ENCODE measurements at places on chromosomes 12 and 14. TPM values are rescaled to one million over a fixed set of nuclear protein-coding genes. Genes with fewer than 3 reads are reported as not detected.

Gene GNB3
- total RNA-seq = 5.8 TPM

DNA sequence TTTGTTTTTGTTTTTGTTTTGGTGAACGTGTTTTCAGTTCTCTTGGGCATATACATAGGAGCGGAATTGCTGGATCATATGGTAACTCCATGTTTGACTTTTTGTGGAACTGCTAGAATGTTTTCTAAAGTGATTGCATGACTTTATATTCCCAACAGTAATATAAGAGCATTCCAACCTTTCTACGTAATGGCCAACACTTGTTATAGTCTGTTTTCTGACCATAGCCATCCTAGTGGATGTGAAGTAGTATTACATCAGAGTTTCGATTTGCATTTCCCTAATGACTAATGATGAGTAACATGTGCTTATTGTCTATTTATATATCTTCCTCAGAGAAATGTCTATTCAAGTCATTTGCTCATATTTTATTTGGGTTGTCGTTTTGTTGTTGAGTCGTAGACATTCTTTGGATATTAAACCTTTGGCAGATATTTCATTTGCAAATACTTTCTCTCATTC lies 268.7 kb downstream of the AEBP2 start:
- no peak for DNase-seq

Gene RPL10L
- total RNA-seq = not detected

DNA sequence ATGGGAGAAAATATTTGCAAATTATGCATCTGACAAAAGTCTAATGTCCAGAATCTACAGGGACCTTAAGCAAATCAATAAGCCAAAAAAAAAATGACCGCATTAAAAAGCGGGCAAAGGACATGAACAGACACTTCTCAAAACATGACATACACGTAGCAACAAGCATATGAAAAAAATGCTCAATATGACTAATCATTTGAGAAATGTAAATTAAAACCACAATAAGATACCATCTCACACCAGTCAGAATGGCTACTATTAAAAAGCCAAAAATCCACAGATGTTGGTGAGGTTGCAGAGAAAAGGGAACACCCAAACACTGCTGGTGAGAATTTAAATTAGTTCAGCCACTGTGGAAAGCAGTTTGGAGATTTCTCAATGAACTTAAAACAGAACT lies 16.1 kb downstream of the PAWR start:
- no peak for DNase-seq

GRCh38 chr14:45377166-45377565 lies 124.2 kb upstream of the MIS18BP1 start:
- peak; percentile 4 for DNase-seq

Gene TAS2R42
- not detected for total RNA-seq

DNA sequence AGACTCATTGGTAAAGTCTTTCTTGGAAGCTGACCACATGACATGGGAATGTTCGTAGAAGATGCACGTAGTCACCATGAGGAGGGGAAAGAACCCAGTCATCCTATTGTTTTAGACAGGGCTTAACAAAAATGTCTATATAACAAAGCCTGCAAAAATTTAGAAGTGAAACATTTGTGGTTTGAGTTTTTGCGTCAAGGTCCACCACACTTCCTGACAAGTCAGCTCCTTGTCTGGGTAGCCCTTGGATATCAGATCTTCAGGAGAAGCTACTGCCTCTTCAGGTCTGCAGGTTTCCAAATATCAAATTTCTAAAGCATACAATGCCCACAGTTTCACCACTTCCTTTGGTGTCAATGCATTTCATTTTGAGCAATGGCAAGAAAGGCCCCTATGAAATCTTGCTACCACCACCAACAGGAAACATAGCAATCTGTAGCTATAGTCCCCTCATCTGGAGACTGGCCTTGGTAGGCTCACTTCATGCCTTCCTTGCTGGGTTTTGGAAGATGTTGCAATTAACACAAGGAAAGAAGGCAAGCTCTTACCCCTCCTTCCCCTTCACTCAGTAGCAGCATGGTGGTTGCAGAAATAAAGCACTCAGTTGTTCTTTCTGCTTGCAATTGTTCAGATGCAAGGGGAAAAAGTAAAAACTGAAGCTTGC lies 235.2 kb downstream of the PCNX1 start:
- DNase-seq = no peak

Gene ZFHX2
- 0.31 TPM for total RNA-seq

- DNase-seq = no peak
Measured at GRCh38 chr12:49129332-49130150, 1.7 kb downstream of the TUBA1B start.

- peak; percentile 9 for DNase-seq
Measured at GRCh38 chr12:41606468-41607445, 418.6 kb downstream of the PDZRN4 start.

DNA sequence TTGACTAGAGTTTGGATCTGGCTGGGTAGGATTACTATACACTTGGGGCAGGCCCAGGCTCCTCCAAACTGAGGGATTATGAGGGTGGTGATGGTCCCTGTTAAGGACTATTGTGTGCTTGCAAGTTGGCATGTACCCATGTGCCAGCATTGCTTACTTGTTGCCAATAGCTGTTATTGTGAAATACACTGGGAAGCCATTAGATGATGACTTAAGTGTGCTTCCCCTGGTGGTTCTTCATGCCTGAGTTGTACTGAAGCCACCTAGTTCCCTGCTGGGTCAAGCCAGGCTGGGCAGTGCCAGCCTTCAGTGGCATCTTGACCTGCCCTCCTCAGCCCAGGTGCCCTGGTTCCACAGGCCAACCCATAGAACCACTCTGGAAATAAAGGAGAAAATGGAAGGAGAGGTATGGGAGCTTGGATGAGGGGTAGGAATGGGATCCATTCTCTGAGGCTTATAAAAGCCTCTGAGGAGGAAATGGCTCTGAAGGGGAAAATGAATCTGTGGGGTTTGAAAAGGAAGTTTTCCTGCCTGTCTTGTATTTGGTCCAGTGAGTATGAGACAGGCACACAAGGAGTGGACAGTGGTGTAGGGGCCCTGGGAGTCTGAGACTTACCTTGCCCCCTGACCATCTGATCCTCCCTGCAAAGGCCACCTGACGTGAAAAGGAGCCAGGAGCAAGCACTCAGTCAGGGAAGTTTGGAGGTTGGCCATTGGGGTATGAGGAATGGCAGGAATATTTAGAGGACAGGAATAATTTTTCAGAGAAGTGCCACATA lies 724 bp downstream of the LTB4R start:
- no peak for DNase-seq

- peak; percentile 55 for DNase-seq
Measured at GRCh38 chr12:132413931-132414588, 75.9 kb upstream of the FBRSL1 start.

DNA sequence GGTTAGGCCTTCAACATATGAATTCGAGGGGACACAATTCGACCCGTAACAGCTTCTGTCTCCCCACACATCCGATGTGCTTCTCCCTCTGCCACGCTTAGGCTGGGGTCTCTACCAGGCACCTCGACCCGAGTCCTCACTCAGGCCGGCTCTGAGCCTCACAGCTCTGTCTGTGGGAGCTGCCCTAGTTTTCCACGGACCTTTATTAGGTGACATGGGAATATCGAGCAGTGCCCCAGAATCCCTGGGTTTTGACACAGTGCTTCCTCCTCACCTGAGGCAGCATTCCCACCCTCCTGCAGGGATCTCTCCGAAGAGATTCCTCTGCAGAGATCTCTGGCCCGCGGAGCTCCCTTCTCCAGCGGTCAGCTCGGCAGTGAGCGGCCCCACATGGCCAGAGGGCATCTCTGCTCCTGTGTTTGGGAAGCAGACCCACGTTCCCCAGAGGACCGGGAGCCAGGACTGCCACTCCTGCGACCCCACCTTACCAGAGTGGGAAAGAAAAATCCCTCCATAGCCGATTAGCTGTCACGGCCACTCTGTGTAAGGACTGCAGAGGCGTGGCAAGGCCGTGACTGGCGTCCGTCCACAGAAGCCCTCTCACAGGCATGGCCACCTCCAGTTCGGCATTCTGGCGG lies 21.2 kb downstream of the ZBTB42 start:
- DNase-seq = no peak

Gene CALM1
- total RNA-seq = 236 TPM

DNA sequence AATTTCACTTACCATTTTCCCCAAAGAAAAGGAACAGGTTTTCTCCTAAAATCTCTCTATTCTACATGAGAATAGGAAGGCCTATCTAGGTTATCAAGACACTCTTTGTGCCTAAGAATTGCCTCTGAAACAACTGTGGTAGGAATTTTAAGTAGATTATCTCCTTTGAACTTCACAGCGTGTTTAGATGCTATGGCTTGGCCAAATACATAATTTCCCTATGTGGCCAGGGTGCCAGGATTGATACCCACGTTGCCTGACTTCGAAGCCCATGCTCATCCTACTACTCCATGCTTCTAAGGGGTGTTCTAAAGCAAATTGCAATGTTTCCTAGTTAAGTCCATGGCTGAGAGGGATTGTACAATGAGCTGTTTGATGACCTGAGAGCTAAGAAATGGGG lies 241.5 kb upstream of the FBXO33 start:
- DNase-seq = no peak

DNA sequence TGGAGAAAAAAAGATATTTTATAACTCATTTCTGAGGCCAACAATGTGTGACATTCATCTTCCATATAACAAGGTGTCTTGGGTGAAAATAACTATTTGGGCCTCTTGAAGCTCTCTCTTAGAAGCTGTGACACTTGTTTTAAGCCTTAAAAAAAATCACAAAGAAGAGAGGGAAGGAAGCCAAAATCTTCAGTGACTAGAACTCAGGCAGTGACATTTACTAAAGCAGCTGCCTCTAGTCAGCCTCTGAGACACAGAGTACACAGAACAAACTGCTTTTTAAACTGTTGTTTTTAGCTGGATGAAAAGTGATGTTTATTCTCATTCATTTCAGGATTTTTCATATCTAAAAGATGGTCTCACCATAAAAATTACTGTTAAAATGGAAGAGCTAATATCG lies 793.6 kb downstream of the GALC start:
- peak; percentile 31 for DNase-seq

GRCh38 chr14:38079886-38080285 lies 127.8 kb upstream of the SSTR1 start:
- DNase-seq = no peak

DNA sequence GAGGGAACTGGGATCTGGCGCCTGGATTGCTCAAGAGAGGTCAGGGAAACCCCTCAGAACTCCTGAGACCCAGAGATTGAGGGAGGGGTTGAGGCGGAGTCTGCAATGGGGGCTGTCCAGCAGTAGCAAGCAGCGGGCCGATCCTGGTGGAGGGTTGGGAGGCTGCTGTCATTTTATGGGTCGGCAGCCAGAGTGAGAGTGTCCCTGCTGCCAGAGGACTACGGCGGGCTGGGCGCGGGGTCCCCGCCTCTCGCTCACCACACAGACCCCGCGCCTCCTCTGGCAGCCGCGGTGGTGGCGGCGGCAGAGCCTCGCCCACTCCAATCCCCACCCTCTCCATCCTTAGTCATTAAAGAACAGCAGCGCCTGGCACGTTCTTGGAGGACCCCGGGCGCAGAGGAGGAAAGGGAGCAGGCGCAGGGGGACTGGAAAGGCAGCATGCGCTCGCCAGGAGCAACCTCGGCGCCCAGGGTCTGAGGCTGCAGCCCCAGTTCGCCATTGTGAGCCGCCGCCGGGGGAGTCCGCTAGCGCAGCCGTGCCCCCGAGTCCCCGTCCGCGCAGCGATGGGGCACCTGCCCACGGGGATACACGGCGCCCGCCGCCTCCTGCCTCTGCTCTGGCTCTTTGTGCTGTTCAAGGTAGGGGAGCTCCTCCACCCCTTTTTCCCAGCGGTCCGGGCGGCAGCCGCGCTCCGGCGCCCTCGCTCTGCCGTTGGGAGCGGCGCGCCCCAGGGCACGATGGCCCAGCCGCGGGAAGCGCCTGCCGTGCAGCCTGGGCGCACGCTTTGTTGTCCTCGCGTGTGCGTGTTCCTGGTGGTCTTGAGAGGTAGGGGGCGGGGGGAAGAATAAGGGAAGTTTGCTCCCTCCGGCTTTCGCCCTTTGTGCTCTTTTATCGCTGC lies at the start of gene PTPRO:
Gene PTPRO, plus strand, starts transcription at position 345 of the 898 bp plus-strand sequence.
- DNase-seq = peak; percentile 17

Gene PLBD1
- 16.9 TPM for total RNA-seq

Gene CD9
- 298 TPM for total RNA-seq

GRCh38 chr14:104150136-104151025 lies 12.0 kb downstream of the KIF26A start:
- peak; percentile 82 for DNase-seq

GRCh38 chr14:101241807-101242278 lies 319.5 kb upstream of the DIO3 start:
- no peak for DNase-seq

Gene ERP27
- 1.9 TPM for total RNA-seq

GRCh38 chr12:117328556-117329100 lies 32.8 kb downstream of the NOS1 start:
- DNase-seq = no peak

Gene DENND5B
- total RNA-seq = 42.0 TPM

Gene SPATS2
- 28.7 TPM for total RNA-seq

Gene LAG3
- not detected for total RNA-seq

Gene DNAH10
- total RNA-seq = 0.62 TPM

Gene KLHL33
- total RNA-seq = 1.9 TPM

GRCh38 chr12:101703487-101703886 lies 6.0 kb downstream of the CHPT1 start:
- DNase-seq = no peak

Gene EP400
- 20.3 TPM for total RNA-seq

DNA sequence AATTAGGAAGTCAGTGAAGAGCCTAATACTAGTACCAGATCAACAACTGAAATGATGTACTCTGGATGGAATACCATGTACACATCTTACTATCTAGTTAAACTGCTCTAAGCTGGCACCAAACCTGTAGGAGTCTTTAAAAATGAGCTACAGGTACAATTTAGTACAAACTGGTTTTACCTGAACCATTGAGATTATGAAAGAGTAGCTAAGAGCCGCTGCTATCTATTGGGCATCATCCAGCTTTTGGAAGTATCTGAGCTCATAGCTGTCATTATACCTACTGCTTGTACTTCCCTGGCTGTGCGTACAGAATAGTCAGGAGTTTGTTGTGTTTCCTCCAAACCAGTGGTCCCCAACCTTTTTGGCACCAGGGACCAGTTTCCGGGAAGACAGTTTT lies 12.4 kb downstream of the TBC1D30 start:
- DNase-seq = no peak

DNA sequence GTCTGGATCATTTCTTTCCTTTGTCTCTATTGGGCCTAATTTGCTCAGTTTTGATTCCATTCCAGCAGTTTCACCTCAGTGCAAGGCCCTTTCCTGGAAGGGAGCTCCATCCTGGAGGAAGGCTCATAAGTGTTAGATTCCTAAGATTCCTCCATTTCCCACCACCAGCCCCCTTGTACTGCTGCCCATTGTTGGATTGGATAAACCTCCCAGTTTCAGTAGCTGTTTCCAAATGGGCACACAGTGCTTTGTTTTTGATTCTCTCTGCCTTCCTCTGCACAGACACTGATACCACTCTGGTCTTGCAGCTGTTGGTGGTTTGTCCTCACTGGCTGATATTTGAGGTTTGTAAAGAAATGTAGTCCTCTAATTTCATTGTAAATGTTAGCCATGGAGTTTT lies 158.9 kb downstream of the SLC15A5 start:
- no peak for DNase-seq

Gene SLC25A3
- total RNA-seq = 957 TPM

All from tongue (tissue), 3 donors.